ENCODE measurements at places on chromosomes 11 and 22.

DNA sequence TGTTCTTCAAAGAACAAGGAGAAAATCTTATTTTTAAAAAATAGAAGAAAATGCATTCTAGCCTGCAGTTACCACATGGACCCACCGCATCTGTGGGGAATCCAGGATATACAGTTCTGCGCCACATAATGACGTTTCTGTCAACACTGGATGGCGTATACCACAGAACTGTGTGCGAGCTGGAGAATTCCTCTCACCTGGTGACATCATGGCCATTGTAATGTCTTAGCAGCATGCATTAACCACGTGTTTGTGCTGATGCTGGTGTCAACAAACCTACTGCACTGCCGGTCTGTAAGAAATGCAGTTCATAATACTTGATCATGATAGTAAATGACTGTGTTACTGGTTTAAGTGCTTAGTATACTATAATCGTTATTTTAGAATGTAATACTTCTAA, 174.7 kb downstream of the TBC1D22A start:
- DNase-seq = no peak

DNA sequence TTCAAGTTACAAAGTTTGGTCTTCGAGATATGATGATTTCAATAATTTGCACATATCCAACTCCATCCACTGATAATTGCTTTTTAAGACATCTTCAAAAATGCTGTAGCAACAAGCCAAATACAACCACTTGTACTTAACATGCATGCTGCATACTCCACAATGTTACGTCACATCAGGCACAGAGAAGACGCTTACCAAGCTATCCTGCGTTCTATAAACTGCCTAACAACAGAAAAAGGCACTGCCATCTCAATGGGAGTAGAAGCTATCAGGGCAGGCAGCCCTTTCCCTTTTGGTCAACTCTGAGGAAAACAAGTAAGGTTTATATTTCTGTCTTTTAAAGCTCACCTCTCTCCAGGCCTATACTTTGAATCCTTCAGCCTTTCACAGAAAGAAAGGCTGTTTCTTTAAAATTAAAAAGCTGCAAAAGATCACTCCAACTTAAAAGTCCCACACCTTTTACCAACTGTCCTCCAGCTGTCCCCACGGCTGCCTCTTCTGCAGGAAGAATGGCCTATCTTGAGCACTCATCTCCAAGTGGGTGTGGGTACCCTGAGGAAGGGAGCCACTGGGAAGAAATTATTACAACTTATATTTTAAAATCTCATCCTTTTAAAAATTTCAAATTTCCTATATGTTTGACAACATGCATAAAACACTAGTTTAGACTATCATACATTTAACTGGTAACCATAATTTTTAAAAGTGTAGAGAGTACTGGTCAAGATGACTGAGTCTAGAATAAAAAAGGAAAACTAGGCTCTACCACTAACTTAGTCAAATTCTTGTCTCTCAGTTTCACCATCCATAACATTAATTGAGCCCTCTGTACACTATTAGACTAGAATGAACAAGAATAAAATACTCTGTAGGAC, 14.5 kb downstream of the PHF21A start:
- no peak for DNase-seq

GRCh38 chr11:32531528-32531927, 52.1 kb upstream of the EIF3M start:
- DNase-seq = no peak

DNA sequence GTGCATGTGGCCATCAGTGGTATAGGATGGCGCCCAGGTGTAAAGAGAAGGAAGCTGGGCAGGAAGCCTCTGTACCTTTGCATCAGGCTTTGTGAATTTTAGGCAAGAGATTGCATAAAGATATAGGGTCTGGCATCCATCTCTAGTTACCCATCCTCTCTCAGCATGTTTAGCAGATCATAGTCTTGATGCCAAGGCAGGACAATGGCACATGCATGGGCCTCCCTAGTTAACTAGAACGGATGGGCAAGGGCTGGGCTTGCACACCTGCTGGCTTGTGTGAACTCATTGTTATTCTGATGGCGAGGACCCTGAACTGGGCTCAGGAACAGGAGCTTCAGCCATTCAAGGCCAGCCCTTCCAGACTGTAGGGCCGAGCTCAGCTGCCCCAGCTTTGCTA, 229.2 kb upstream of the NCAM1 start:
- DNase-seq = no peak

DNA sequence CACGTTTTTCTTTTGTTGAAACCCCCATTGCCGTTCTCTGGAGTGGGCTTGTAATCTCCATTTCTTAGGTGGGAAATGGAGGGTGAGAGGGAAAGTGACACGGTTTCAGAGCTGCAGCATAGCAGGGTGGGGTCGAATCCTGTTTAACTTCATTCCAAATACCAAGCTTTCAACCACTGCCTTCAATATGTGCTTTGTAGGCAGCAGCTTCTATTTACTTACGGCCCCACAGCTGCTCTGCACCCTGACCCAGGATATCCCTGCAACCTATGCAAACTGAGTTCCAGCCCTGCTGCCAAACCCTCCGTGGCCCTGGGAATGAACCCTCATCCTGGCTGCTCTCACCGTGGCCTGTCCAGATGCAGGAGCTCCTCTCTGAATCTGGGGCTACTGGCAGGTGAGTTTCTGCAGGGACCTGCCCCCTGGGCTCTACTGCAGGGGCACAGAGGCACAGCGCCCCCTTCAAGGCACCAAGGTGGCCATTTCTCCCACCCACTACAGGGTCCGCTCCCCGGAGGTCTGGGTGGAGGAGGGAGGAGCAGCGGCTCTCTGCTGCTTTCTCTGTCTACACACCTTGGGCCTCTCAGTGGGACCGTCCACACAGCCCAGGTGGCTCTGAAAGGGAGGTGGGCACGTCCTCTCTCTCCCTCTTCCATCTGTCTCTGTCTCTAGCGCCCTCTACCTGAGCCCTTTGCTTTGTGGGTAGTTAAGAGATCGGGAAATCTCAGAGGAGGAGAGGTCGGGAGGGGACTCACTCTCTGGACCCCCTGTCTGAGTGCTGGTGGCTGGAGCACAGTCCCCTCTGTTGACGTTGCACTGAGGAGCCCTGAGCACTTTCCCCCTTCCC, 279.1 kb downstream of the BRD1 start:
- peak; percentile 42 for DNase-seq
